ENCODE measurements at places on chromosomes 3 and 15.

GRCh38 chr3:45409921-45410320, 21.5 kb downstream of the LARS2 start:
- DNase-seq, result no peak

- DNase-seq, result no peak
Measured at GRCh38 chr3:31817411-31817966, 163.6 kb downstream of the OSBPL10 start.

DNA sequence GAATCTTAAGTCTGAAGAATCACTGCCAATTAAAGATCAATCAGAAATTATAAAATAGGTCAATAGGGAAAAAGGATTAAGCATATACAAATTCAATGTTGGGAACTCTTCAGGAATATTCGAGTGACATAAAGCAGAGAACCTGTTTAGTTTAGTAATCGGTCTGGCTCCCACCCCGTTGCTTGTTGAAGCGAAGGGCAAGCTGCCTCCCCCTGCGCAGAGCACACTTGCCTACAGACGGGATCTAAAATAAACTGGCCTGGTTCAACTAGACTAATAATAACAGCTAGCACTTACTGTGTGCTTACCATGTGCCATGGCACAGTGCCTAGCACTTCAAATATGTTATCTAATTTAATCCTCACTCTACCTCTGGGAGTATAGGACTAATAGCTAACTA, 8.6 kb downstream of the SEMA6D start:
- DNase-seq, result no peak

GRCh38 chr3:29319262-29319661, 38.4 kb downstream of the RBMS3 start:
- no peak for DNase-seq

All from NT2/D1 (cell line).